ENCODE measurements at places on chromosomes 6 and 20.

GRCh38 chr6:150288456-150288855 is 80.4 kb upstream of the IYD start:
- no peak for DNase-seq

DNA sequence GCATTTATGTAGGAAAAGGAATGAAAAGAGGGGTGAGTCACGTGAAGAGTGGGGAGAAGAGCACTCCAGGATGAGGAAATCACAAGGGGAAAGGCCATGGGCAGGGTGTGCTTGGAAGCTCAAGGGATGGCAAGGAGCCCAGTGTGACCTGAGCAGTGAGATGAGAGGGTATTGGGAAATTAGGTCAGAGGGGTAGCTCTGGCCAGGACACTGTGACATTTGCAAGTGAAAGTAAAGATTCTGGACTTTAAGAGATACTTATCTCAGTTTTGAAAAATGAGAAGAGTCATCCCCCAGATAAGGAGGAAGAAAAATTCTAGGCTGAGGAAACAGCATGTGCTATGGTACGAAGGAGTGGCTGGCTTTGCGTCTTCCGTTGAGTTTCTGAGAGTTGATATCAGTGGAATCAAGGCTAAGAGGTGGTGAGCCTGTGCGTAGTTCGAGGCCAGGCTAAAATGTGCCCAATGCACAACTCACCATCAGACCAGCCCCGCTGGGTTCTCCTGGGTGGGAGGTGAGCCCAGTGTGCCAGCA is 79.9 kb downstream of the GCLC start:
- DNase-seq = no peak

DNA sequence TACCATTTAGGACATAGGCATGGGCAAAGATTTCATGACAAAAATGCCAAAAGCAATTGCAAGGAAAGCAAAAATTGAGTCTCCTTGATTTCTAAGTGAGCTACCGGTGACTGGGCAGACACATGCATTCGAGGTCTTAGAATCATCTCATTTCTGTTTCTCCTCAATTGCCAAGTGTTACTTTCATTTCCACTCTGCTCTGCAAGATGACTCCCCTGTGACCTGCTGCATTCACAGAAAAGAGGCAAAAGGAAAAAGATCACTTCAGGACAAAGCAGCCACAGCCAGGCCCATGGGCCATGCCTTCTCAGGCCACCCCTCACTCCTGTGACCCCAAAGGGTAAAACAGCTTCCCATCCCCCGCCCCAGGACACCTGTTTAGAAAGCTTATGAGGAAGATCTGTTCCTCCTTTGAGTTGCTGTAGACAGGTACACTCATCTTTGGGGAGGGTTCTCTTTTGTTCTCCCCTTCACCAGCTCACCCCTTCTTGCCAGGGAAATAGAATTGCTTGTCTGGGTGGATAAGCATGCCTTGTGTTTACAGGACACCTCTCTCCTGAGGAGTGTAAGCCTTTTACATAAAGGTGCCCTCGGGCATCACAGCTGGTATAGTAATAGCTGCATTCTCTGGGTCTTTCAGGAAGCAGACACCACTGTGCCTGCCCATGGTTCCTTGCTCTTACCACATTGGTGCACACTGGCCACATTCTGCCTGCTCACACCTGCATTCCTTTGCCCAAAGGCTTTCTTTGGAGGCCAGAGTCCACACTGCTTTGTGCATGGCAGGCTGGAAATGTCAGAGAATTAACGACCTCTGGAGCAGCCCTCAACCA is 105.0 kb downstream of the SLC24A3 start:
- DNase-seq = no peak

DNA sequence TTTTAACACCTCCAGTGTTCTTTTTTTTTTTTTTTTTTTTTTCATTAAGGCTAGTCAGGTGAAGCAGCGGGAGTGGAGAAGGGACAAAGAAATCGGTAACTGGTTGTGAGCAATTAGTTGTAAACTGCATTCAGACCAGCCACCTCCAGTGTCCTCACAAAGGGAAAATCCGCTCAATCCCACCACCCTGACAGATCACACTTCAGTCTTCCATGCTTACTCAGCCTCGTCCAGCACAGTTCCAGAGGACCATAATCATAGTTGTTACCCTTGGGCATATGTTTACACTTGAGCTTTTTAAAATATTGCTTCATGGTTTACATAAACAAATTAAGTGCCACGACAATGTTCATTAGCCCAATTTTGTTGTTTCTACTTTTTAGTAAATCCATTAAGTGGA is 10.2 kb downstream of the DYNLRB1 start:
- DNase-seq = no peak

GRCh38 chr6:16277101-16277981 is 39.0 kb downstream of the GMPR start:
- DNase-seq = no peak

DNA sequence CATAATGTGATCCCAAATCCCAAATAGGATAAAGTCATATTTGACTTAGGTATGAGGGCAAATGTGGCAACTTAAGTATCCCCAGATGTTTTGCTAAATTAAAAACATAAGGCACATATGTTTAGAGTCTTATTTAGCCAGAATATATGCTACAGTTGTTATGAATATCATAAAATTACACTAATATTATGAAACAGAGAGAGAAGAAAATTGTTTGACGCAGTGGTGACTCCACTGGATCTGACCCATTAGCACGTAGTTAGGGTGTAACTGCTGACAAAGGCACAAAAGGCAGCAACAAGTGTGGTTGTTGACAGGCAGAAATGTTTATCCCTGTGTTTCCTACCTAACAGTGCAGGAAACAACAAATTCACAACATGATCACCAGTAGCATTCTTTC is 152.4 kb upstream of the THBS2 start:
- DNase-seq = no peak

GRCh38 chr20:60254901-60255411 is 296.7 kb downstream of the CDH26 start:
- no peak for DNase-seq

DNA sequence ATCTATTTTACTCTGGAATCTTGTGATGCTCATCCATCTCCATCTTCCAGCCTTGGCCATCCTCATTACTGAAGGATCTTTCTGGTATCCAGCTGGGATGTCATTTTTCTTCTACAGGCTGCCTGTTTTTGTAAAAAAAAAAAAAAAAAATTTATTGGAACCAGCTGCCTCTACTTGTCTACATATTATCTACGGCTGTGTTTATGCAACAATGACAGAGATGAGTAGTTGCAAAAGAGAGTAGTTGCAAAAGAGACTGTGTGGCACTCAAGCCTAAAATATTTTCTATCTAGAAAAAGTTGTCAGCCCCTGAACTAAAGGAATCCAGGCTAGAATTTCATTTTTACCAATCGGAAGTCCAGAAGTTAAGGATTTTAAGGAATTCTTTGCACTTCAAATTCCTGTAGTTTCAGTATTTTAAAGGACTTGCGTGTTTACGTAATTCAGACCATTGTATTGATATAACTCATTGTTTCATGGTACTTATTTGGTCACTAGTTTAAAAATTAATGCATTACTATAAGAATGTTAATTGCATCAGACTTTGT is 38.6 kb upstream of the PLCG1 start:
- no peak for DNase-seq

DNA sequence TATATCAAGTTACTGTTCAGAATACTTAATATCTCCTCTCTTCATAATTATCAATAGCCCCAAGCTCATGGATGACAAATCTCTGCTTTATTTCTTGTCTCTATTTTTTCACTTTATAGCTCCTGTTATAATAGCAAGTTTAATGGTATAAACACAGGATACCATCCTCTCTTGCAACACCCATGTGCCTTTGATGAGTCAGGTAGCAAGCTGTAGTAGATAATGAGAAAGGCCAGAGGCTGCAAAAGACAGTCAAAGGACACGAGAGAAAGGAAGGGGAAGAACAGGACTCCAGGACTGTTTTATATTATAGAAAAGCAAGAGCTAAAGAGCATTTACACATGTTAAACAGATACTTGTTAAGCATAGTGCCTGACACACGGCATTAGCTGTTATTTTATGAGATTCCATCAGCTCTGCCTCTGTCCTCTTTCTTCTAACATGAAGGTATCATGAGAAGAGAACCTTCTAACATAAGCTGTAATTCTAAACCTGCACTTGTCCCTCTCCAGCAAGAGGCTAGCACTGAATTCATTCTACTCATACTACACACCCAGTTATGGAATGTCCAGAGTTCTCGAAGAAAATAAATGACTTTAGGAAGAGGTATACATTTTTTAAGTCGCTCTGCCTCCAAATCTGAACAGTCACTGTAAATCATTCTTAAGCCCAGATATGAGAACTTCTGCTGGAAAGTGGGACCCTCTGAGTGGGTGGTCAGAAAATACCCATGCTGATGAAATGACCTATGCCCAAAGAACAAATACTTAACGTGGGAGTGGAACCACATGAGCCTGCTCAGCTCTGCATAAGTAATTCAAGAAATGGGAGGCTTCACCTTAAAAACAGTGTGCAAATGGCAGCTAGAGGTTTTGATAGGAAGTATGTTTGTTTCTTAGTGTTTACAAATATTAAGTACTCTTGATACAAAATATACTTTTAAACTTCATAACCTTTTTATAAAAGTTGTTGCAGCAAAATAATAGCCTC is 45.0 kb downstream of the NT5E start:
- no peak for DNase-seq

Measured in memory B cell (primary cell).